Right ventricle myocardium superior (tissue), 1 donor: ENCODE measurements at places on chromosomes 7 and 10.

GRCh38 chr7:92052684-92053083, 81.6 kb downstream of the CYP51A1 start:
- no peak for DNase-seq

GRCh38 chr7:139242741-139243281, 11.8 kb downstream of the UBN2 start:
- DNase-seq, result no peak

GRCh38 chr10:131093346-131093745, 218.2 kb downstream of the TCERG1L start:
- no peak for DNase-seq

DNA sequence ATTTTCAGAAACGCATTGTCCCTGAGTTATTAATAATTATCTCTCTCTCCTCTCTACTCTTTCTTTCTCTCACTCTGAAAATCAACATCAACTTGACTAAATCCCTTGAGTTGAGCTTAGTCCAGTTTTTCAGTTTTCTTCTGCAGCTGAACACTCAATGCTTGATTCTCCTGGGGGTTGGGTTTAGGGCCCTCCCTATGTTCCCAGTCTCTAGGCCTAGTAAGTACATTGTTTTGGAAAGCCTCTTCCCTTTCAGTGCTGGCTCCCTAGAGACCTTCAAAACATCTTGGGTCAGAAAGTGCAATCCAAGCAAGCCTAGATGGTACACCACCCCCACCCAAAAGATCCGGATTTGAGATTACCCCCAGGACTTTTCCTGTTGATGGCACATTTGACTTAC, 488.5 kb downstream of the LRMDA start:
- DNase-seq, result no peak

- DNase-seq, result no peak
Observed at GRCh38 chr10:127964621-127965020, 57.7 kb downstream of the PTPRE start.

DNA sequence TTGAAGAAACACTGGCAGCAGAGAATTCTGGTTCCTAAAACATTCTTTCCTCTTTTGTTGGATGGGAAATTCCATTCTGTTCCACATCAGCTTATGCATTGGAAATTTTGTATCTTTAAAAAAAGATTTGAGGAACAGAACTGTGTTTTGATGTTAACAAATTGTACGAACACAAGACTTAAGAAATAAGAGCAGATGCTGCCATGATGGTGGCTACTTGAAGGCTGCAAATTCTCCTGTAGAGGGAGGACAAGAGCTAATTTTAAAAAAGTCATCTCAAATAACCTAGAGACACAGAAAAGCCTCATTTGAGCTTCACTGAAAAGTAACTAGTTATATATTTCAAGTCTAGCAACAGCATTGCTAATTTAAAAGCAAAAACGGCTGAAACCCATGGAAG, 29.8 kb downstream of the NDUFB2 start:
- no peak for DNase-seq

DNA sequence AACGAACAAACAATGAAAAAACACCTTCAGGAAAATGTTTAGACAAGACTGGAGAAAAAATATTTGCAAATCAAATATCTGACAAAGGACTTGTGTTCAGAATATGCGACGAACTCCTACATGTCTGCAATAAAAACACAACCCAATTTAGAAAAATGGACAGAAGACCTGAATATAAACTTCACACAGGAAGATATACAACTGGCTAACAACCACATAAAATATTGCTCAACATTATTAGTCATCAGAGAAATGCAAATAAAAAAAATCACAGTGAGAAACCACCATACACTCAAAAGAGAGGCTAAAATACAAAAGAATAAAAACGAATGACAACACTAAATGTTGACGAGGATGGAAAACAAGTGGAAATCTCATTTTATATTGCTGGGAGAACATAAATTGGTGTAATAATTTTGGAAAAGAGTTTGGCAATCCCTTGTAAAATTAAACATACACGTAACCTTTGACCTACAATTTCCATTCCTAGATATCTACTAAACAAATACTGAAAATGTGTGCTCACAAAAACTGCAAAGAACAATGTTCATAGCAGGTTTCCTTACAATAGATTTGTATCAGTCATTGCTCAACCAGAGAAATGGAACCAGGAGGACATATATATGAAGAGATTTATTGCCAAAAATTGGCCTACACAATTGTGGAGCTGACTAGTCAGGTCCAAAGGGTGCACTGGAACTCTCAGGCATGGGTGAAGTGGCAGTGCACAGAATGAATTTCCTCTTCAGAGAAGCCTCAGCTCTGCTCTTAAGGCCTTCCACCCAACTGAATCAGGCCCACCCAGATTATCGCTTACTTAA, 82.9 kb upstream of the OGDHL start:
- no peak for DNase-seq

- DNase-seq, result no peak
Observed at GRCh38 chr7:88132725-88133124, 87.1 kb downstream of the SRI start.

- DNase-seq, result no peak
Observed at GRCh38 chr7:102129636-102130370, 156.9 kb upstream of the SH2B2 start.

DNA sequence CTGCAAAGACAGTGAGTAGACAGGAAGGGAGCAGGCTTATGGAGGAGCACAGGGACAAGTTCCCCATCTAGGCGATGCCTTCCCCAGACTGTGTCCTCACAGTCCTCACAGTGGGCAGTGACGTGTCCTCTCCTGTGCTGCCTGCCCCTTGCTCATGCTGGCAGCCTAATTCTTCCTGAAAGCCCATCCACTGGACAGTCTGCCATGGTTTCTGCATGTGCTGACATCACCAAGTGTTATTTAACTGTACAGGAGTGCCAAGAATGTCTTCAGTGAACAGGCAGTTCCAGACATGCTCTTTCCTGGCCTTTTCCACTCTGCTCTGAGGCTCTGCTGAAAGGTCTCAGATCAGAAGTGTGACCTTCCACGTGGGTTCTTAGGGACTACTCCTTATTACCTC, 54.1 kb downstream of the ZNF248 start:
- DNase-seq, result no peak

- DNase-seq, result no peak
Observed at GRCh38 chr7:4803397-4804241, 28.2 kb downstream of the AP5Z1 start.

- DNase-seq, result no peak
Observed at GRCh38 chr7:151768805-151769187, 108.1 kb downstream of the PRKAG2 start.

- no peak for DNase-seq
Observed at GRCh38 chr10:58573144-58573543, 60.5 kb downstream of the BICC1 start.

DNA sequence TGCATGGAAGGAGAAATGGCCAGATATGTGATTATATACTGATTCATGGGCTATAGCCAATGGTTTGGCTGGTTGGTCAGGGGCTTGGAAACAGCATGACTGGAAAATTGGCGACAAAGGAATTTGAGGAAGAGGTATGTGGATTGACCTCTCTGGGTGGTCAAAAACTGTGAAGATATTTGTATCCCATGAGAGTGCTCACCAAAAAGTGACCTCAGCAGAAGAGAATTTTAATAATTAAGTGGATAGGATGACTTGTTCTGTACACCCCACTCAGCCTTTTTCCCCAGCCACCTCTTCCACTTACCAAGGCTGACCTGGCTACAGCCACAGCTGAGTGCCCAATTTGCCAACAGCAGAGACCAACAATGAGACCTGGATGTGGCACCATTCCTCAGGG, 146.7 kb downstream of the GPR37 start:
- no peak for DNase-seq

- no peak for DNase-seq
Observed at GRCh38 chr7:22806752-22807151, 15.9 kb downstream of the TOMM7 start.

DNA sequence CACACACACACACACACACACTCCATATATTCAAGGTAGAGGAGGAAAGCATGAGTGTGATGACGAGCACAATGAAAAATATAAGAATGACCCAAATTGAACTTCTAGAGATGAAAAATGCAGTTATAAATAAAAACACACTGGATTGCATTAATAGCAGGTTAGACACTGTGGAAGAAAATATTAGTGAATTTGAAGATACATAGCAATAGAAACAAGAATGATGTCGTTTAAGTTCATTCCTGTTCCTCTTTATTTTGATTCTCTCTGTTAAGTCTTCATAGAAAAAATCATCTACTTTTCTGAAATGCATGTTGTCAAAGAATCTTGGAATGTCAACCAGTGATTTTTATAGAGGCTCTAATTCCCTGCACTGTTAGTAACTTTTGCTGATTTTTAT, 78.4 kb downstream of the BTAF1 start:
- DNase-seq, result no peak

- no peak for DNase-seq
Observed at GRCh38 chr7:18408461-18408860, 87.1 kb upstream of the HDAC9 start.

- DNase-seq, result no peak
Observed at GRCh38 chr7:43557831-43558495, 24.9 kb upstream of the STK17A start.
